ENCODE measurements at places on chromosomes 1 and 21.

DNA sequence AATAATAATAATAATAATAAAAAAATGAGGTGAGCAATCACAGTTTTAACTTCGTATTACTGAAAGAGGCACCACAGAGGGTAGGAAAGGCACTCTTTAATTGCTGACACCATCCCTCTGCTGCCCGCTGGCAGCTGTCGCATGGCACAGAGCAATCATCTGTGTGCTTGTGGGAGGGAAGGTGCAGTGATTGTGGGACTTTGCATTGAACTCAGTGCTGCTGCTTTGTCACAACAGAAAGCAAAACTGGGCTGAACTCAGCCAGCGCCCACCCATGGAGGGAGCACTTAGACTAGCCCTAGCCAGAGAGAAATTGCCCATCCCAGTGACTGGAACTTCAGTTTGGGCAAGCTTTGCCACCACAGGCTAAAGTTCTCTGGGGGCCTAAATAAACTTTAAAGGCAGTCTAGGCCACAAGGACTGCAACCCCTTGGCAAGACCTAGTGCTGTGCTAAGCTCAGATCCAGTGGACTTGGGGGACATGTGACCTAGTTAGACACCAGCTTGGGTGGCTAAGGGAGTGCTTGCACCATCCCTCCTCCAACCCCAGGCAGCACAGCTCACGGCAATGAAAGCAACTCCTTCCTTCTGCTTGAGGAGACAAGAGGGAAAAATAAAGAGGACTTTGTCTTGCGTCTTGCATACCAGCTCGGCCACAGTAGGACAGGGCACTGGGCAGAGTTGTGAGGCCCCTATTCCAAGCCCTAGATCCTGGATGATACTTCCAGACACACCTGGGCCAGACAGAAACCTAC, 59.3 kb downstream of the WDR4 start:
- DNase-seq: no peak

DNA sequence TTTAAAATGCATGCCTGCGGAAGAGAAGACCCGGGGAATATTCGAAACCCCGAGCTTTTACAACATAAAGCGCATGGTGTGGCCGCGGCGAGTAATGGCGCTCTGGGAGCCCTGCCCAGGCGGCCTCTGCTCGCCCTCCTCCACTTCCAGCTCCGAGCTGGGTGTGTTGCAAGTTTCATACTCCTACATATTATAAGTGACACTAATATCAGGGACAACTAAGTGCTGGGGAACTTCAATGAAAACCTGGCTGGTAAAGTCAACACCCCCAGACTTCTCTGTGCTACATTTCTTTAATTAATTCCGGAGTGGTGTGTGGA, 11.8 kb downstream of the SIM2 start:
- DNase-seq: no peak

DNA sequence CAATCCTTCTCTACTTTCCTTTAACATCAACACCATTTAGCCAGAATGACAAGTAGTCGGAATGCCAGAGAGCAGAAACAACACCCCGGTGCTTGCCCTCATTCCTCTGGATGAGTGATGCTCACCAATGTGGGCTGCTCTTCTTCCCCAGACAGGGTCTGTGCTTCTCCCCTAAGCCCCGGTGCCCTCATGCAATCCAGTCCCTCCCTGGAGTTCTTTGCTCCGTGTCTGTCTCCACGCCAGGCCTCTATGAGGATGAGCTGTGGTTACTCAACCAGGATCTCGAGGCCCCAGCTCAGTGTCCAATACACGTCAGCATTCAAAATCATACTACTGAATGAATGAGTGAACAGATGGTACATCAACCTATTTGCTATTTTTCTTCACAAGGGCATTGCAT, 29.7 kb upstream of the PDE9A start:
- DNase-seq: no peak

DNA sequence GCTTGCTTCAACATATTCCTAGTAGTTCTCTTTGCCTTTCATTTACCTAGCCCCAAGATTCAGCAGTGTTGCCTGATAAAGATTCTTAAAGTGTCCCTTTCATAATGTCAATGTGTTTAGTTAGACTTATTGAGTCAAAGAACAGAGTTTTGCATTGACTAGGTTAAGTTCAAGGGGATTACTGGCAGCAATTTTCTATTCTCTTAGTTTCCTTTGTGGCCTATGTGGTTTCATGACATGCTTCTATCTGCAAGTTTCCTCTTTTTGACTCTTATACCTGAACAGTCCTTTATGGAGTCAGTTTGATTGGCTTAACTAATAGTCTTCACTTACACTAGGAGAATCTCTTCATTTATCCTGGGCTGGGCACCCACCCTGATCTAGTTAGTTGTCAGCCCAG, 151.3 kb downstream of the ADGRL4 start:
- no peak for DNase-seq

GRCh38 chr21:46021398-46021797, 39.8 kb downstream of the COL6A1 start:
- DNase-seq: no peak

DNA sequence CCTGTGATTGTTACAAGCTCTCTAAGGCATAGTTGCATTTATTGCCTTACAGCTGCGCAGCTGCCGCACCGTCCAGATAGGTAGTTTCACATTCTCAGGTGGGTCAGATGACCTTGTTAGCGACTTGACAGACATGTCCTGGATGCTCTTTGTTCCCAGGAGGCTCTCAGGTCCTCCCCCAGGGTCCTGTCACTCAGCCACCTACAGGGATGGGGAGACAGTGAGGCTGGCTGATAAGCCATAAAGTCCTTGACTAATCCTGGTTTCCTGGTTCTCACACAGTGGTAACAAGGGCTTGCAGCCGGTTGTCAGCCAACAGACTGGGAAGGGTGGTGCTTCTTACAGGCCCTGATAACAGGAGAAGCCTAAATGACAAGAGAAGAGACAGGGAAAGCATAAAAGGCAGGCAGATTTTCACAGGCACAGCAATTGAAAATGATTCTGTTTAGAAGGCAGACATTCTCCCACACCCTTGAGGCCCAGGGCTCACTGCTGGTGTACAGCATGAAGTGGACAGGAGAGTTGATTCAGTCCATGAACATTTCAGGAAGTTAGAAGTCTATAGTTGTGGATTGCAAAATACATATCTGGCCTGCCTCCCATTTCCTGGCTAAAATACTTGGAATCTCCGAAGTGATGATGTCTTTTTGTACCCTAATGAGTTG, 2.9 kb downstream of the ARF1 start:
- DNase-seq: no peak

DNA sequence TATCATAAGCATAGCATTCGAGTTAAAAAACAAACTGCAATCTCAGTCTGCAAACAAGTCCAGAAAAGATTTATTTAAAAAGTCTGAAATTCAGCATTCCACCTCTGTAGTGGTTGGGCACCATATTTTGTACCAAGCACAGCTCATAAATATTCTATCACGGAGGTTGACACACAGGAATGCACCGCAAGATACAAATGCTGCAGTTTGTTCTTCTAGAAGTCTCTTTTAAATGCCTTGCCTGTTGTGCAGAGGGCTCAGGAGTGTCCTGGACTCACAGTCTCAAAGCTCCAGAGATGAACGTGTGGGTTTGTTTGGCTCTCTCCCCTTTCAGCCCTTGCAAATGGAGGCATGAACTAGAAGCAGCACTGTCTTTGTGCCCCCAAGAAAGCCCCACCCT, 212.4 kb upstream of the USP24 start:
- no peak for DNase-seq

All from stimulated activated naive CD4-positive, alpha-beta T cell treated with Interleukin-2 at 50 U/mL for 16 hours (primary cell).